Immature natural killer cell (primary cell): ENCODE measurements at places on chromosomes 5 and 9.
A peak's percentile ranks its signal among the peaks of the same experiment; 100 is the strongest.

- peak; percentile 10 for DNase-seq
Measured at GRCh38 chr5:172939071-172939470, 20.2 kb upstream of the RPL26L1 start.

DNA sequence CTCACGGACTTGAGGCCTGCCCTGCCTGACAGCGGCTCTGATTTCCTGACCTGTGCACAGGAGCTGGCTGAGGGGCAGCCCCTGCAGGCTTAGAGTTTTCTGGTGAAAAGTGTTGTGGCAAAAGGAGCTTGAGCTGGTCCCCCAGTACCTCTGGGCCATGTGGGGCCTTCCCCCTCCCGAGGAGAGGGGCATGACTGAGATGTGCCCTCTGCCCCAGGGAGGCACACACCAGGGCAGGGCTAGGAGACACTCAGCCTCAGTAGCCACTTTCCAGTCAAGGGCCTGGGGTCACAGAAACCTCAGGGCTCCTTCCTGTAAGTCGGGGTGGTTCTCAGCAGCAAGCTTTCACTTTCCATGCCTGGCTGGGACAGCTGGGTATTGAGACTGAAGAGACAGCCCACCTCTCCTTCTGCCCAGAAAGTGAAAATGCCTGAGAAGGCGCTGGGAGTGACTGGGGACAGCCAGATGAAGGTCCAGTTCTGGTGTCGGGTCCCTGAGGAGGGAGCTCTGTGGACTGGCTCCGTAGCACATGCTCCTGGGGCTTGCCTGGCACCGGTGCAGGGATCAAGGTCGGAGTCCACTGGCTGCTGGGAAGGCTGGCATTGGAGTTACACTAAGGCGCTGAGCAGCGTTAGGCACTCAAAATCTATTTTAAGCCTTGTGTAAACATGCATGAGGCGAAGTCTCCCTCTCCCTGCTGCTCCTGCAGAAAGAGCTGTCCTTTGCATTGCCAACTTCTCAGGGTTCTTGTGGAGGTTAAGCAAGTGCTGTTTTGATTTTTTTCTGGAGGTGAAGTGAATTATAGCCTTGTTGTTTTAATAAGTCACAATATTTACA, 394.9 kb downstream of the GADD45G start:
- peak; percentile 67 for DNase-seq

GRCh38 chr9:80552931-80553330, 981.2 kb downstream of the TLE4 start:
- DNase-seq = no peak

DNA sequence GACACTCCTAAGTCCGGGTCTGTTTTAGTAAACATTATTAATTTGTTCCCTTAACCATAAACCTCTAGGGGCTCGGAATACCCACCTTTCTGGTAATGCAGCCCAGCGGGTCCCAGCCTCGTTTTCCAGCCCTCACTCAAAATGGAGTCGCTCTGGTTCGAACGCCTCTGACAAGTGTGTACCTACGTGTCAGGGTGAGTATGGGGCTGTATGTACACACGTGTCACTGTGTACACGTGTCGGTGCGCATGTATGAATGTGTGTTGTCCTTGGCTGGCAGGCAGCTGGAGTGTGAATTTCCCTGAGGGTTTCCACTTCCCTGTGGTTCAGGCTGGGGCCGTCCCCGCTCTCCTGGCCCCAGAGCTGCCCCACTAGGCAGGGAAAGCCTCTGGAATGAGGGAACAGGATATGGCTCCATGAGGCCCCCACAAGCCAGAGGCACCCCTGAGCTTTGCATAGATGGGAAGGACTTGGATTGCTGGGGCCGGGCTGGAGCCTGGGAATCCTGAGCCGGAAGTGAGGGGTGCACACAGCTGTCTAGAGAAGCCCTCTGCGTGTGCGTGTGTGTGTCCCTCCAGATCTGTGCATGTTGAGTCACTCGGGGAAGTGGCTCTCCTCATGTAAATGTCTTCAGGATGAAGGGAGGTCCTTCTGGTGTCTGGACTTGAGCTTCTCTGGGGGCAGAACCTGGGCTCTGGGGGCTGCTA, 160.8 kb upstream of the IER5L start:
- DNase-seq = no peak

- DNase-seq = no peak
Measured at GRCh38 chr5:151023047-151023615, 2.7 kb downstream of the GPX3 start.

- no peak for DNase-seq
Measured at GRCh38 chr5:124823380-124823779, 76.9 kb upstream of the ZNF608 start.
